Activated CD4-positive, alpha-beta T cell treated with anti-CD3 and anti-CD28 coated beads, Interleukin-2, amount 50 U/mL, for 48 hours (primary cell): ENCODE measurements at places on chromosomes 11 and 22.

DNA sequence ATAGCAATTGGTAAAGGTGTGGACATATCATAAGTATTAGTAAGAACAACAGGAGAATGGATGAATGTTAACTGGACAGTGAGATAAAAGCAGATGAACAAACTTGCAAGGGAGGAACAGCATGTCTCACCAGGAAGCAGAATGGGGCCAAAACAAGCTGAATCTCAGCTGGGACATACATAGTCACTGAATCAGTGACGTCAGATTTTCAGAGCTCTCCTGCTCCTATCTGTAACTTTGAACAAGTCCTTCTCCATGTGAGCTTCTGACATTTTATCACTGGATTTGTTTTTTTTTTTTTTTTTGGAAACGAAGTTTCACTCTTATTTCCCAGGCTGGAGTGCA, 118.7 kb downstream of the BBOX1 start:
- no peak for DNase-seq

- no peak for DNase-seq
Measured at GRCh38 chr11:36311926-36312595, 16.0 kb downstream of the PRR5L start.

DNA sequence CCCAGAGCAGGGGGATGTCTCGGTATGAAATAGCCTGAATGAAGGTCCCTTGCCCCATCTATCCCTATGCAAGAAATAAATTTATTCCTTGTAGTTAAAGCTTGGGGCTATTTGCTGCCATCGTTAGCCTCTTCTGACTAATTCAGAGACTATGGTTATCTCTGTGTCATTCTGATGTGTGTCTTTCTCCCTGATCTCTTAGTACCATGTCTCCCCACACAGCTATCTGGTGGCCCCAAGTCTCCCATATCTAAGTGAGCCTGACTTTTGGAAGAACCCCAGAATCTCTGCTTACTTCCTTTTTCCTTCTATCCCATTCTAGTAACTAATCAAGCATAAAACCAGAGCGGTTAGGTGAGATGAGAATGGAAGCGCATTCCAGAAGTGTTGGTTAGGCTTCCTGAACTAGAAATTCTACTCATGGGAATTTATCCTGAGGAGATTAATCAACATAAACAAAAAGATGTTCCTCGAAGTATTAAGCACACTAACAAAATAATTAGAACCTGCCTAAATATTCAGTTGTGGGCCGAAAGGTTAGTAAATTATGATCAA, 71.4 kb upstream of the BMAL1 start:
- DNase-seq = no peak

DNA sequence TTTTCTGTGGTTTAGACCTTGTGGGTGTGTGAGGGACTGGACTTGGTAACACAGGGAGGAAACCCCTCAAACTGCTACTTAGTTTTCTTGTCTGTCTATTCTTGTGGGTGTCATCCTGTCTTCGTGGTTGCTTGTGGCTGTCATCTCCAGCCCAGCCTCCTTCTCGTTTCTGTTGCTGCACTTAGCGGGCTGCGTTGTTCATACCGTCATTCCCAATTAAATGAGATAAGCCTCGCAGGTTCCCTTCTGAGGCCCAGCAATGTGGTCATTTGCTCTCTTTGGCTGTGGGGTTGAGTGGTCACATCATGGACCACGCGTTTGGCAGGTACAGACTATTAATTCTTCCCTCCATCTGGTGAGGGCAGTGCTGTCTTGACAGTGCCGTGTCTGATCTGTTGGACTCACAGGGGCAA, 18.8 kb downstream of the PANX1 start:
- peak; percentile 48 for DNase-seq

DNA sequence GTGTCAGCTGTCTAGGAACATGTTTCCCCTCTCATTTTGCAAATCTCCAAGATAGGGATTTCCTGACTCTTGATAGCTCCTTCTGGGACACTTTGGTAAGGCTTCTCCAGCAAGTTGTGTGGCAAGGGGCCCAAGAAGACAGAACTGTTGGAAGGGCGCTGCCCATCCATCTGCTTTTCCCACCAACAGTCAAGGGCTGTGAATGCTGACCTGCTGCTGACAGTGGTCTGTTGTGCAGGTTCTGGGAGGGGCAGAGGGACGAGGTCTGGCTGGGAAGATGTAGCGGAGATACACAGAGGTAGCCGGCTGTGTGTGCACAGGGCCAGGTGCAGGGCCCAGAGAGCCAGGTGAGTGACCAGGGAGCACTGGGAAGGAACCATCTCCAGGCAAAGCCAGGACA, 12.2 kb downstream of the BCR start:
- DNase-seq = no peak

- DNase-seq = no peak
Measured at GRCh38 chr11:9109858-9110731, 18.7 kb upstream of the SCUBE2 start.

GRCh38 chr11:84608837-84609196, 1018.3 kb downstream of the DLG2 start:
- DNase-seq = no peak

DNA sequence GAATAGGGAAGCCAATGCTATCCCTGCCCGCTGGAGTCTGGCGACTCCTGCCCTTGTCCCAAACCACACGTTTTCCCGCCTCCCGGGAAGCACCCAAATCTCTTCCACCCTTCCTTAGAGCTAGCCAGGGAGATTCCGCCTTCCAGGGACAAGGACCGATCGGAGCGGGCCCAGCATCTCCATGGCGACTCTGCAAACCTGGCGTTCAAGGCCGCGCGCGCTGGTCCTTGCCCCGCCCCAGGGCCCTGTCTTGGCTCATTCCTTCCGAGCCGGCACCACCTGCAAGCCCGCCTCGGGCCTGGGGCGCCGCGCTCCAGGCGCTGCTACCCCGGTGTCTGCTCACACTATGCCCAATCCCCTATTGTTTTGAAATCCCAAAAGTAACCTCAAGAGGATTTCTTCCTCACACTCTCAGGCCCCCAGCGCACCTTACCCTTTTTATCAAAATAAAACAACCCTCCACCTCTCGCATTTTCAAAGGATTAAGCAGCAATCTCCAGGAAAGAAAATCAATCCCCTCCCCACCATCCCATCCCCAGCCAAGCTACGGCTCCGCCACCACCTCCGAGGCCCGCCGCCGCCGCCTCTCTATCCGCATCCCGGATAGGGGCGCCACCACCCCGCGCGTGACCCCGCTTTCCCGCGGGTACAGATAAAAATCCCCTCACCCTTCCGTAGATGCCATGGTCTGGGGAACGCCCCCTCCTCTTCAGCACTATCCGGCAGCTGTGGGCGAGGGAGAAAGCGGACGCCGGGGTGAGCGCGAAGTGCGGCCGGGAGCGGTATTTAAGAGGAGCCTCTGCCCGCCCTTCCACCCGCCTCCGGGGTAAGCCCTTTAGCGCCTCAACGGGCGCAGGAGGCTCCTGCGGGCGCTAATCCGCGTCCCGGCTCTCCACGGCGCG, 825 bp downstream of the SLC1A2 start:
- DNase-seq = peak; percentile 26

DNA sequence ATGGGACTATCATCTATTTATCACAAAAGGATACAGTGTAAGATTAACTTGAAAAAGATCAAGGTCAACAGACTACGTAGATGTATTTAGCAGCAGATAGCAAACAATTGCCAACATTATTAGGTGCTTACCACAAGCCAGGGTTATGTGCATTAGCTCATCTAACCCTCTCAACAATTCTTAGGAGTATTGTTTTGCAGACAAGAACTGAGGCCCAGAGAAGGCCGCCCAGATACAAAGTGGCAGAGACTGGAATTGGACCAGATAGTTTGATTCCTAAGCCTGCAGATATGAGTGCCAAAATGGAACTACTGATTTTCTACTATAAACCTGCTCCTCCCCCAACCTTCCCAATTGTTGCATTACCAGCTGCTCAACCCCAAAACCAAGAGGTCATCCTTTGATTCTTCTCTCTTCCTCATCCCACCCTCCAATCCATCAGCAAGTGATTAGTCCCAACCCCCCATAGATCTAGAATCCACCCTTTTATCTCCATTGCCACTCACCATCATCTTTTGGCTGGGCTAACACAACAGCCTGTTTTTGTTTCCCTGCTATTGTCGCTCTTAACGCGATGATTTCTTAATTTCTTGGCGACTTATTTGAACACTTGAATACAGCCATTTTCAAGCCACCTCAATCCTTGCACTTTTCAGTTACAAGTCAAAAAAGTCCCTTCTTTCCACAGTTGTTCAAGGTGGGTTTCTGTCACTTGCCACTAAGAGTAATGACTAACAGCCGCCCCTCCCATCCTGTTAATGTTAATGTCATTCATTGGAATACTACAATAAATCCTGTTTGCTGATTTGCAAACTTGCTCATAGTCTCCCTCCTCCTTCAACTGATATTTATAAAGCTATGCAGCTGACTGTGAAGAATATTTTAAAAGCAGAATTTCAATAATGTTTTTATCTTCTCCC, 2.7 kb downstream of the TMEM123 start:
- DNase-seq = no peak

DNA sequence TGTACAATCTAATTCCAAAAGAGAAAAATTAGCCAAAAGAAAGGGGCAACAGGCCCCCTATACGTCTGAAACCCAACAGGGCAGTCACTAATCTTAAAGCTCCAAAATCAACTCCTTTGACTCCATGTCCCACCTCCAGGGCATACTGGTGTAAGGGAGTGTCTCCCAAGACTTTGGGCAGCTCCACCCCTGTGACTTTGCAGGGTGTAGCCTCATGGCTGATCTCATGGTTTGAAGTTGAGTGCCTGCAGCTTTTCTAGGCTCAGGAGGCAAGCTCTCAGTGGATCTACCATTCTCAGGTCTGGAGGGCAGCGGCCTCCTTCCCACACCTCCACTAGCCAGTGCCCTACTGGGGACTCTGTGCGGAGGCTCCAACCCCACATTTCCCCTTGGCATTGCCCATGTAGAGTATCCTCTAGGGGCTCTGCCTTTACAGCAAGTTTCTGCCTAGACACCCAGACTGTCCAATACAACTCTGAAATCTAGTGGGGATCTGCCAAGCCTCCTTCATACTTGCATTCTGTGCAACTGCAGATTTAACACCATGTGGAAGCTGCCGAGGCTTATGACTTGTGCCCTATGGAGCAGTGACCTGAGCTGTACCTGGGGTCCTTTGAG, 94.5 kb downstream of the TRIM29 start:
- no peak for DNase-seq

- DNase-seq = no peak
Measured at GRCh38 chr11:22479971-22480720, 142.0 kb downstream of the SLC17A6 start.

- no peak for DNase-seq
Measured at GRCh38 chr11:79561496-79561895, 120.7 kb upstream of the TENM4 start.

- no peak for DNase-seq
Measured at GRCh38 chr11:17803754-17804334, 69.3 kb downstream of the KCNC1 start.
